ENCODE measurements at places on chromosomes 2 and 18. TPM values are rescaled to one million over a fixed set of nuclear protein-coding genes. Genes with fewer than 3 reads are reported as not detected.

The CNGA3 gene
- not detected for total RNA-seq

The FAHD2B gene
- total RNA-seq, result 34.1 TPM

DNA sequence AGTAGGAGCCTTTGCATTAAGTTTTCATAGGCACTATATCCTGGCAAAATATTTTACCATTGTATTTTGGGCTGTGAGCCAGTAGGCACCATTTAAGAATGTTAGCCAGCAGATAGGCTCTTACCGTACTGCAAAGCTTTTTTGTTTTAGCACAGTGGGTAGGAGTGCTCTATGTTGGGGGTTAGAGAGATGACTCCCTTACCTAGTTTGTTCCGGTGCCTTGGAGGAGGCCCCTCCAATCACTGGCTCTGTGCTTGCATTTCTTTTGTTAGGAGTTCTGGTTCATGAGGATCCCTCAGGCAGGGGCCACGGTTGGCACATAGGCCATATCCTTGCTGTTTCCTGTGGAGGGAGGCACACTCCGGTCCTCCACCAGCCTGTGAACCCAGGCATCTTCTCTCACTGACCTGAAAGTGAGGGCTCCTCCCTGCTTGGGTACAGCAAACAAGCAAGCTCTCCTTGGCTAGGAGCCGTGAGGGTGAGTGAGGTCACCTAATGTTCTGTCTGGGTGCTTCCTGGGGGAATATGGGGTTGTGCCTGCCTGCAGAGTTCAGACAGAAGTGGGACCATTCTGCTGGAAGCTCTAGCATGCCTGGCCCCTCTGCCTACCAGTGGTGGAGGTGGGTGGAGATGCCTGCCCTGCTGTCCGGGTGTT lies 29.8 kb downstream of the LTBP1 start:
- DNase-seq, result no peak

GRCh38 chr2:136284226-136285119 lies 166.5 kb upstream of the CXCR4 start:
- DNase-seq, result no peak

- DNase-seq, result no peak
Observed at GRCh38 chr2:160124571-160124970, 62.2 kb upstream of the PLA2R1 start.

DNA sequence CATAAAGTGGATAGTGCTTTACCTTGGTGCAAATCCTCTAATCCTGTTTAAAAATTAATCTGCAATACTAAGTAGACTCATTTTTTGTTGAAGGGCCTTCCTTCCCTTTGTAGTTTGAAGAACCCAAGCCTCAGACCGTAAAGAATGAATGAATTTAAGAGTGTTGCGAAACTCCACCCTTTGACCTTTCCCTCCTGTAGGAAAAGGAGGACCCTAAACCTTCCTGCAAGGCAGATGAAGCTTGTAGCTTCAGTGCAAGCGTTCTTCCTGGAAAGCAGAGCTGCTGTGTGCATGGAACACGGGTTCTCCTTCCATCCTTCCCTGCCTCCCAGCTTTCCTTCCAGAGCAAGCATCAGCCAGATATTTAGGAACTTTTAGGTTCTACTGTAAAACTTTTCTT lies 1.7 kb downstream of the IMPA2 start:
- DNase-seq, result no peak

- DNase-seq, result no peak
Observed at GRCh38 chr2:222809582-222809981, 51.3 kb upstream of the ACSL3 start.

- DNase-seq, result no peak
Observed at GRCh38 chr2:117845304-117845703, 30.8 kb downstream of the DDX18 start.

DNA sequence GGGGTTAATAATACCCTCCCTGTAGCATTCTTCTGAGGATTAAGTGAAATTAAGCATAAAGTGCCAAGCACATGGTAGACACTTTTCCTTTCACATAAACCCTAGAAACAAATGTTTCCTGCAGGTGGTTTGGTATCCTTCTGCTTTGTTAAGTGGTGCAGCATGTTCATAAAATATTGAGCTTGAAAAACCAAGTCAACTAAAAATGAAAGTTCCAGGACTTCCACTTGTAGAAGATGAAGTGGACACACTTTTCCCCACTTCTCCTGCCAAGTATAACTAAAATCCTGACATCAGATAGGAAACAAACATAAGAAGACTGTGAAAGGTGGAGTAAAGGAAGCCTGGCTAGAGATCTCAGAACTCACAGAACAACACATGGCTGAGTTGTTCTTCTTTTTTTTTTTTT lies 90.5 kb downstream of the COLEC12 start:
- no peak for DNase-seq

DNA sequence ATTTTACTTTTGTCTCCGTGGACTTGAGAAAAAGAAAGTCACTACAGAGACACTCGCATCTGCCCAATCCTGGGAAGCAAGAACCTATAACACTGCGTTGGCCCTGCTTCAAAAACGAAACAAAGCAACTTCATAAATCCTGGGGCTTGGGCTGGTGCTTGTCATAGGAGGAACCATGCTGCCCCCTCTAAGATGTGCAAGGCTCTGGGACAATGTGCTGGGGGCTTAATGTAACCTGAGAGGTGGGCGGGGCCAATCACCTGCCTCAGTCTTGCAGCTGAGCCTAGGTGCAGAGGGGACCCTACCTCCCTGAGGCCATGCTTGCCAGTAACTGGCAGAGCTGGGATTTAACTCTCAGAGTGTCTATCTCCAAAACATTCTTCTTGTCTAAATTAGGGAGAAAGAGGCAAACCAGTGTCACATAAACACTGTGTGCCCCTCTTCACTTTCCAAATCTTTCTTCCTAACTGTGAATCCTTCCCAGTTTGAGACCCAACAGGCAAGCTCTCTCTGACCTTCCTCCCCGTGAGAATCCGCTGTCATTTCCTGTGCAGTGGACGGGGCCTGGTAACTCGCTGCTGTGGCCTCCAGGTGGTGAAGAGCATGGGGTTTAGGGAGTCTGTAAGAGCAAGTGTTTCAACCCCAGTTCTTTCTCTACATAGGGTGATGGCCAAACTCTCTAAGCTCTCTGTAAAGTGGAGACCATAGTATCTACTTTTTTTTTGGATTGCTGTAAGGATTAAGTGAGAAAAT lies 115.1 kb downstream of the ACKR3 start:
- no peak for DNase-seq

DNA sequence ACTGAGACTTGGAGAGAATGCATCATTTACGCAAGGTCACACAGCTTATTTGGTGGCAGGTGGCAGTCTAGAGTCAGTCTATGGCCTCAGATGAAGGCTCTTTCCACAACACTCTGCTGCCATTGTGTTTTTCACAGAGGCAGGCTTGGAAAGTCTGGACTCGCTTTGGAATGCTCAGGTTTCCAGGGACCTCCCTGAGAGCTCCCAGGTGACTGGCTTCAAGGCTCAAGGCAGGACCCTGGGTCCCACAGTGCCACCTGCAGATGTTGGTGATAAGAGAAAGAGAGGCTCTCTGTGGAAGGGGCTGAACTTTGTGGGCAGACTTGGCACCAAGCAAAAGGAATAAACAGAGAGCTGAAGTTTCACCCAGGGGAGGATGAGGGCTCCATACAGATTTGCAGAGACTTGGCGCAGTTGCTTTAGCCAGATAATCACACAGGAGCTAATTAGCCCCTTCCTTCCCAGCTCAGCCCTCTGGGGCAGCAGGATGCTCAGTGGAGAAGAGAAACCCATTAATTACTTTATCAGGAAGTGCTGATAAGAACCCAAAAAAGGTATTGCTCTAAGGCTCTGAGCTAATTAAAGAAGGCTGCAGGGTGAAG lies 103.5 kb downstream of the LBH start:
- no peak for DNase-seq

DNA sequence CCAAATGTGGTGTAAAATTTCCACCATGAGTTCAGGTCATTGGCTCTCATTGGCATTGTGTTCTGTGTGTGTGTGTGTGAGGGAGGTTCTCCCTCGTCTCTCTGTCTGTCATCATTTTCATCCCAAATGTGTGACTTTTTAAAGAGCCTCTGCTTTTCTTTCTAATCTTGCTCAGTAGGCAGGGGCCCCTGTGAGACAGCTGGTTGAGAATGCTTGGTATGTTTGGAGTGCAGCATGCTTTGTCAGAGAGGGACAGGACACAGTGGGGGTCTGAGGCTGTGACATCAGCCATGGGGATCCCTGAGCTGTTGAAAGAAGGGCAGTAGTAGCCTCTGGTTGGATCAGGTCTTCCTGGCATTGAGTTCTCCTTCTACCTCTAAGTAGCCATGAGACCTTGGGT lies 10.6 kb downstream of the PTPRM start:
- DNase-seq, result no peak
